ENCODE measurements at places on chromosomes 2 and 18.

GRCh38 chr2:240702640-240703011, 11.0 kb downstream of the AQP12A start:
- DNase-seq, result no peak

- DNase-seq, result peak; percentile 49
Measured at GRCh38 chr2:85889627-85890281, 964 bp upstream of the ST3GAL5 start.

GRCh38 chr2:151851761-151852160, 23.5 kb upstream of the ARL5A start:
- DNase-seq, result no peak

DNA sequence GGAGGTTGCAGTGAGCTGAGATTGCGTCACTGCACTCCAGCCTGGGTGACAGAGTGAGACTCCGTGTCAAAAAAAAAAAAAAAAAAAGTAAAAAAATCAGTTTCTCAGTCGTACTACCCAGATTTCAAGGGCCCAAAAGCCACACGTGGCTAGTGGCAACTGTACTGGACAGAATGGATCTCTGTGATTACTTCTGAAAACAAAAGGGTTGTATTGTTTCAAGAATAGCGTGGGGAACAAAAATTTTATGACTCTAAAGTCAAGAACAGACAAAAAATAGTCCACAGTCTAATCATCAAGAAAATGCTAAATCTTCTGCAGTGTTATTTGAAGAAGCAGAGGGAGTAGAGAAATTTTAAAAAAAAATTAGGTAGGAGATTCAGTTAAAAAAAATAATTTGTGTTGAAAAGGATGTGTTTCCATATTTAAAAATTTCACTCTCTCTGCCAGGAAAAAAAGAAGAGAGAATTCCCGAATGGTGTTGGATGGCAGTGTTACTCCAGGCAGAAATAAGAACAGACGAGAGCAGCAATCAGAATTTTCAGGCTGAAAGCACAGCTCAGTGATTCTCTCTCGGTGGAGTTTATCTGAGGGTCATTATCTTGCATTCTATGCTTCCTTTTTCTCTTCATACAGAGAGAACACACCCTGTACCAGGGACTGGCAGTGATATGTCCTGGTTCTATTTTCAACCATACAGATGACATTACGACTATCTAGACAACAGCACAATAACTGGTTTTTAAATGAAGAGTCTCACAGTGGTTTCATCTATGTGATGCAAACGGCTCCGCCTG, 61.8 kb downstream of the CABYR start:
- DNase-seq, result no peak

DNA sequence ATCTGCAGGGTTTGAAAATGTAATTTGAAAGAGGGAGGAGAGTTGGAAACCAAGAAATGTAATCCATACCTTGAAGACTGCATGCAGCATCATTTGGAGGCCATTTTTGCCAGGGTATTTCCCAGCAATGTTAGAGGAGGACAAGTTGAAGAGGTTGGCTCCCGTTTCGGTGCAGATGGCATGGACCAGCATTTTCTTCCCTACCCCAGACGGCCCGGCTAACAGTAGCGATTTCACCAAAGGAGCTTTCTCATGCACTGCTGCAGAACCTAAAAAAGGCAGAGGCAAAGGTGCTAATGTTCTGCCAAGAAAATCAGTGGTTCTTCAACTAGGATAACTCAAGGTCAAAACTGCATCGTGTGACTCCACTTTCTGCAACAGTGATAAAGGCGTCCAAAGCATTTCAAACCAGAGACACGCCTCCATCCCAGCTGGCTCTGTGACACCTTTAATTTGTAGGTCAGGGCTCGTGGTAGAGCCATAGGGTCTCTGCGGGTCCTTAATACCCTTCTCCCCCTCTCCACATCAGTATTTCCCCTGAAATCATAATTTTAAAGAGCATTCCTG, 99.6 kb upstream of the ASB18 start:
- DNase-seq, result peak; percentile 17

DNA sequence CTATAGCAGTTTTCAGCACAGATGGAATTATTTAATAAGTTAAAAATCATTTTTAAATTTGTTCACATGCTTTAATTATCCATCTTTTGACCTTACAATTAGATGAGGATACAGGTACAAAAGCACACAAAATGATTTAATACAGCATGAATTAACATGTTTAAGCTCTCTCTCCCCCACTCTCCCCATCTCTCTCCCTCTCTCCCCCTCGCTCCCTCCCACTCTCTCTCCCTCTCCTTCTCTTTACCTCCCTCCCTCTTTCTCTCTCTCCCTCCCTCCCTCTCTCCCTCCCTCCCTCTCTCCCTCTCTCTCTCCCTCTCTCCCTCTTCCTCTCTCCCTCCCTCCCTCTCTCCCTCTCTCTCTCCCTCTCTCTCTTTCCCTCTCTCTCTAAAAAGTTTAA, 7.6 kb downstream of the NBAS start:
- DNase-seq, result no peak

DNA sequence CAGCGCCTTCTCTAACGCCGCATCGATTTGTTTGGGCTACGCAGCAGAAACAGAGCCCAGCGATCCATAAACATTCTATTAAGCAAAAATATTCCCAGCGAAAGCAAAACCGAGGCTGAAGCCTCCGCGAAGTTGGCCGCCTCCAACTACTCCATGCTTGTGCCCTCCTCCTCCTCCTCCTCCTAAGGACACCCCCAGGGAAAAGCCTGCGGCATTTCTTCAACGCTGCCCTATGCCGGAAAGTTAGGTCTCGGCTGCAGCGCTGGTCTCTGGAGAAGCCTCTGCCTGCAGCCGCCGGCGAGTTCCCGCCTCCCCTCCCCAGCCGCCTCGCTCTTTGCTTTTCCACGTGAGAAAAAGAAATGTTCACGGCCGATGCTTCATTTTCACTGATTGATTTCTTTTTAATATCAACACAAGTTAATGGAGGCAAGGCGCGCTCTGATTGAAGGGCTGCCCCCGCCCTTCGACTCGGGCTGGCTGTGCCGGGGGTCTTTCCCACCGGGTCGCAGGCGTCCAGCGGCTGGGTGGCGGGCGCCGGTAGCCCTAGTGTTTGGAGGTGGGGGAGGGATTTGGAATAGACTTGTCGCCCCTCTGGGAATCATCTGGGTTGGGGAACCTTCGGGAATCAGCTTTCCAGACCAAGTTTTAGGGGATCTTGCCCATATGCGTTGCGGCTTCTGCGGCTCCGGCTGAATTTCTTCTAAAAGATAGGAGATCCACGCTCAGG, 3.9 kb downstream of the NRP2 start:
- DNase-seq, result peak; percentile 64

DNA sequence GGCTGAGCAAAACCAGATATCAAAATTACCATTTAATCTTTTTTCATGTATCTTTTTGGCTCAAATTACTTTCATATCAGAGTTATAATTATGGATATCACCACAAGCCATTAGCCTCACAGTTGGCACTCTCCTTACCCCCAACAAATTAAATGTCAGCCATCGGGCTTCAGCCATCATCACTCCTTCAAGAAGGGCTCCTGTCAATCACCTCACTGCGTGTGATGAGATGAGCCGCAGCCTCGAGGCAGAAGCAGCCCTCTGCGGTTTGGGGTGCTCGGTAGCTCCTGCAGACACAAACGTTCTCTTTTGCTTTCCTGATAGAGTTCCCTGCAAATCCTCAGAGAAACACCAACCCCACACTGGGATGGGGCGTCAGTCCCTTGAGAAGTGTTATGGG, 94.1 kb downstream of the DNER start:
- DNase-seq, result no peak

DNA sequence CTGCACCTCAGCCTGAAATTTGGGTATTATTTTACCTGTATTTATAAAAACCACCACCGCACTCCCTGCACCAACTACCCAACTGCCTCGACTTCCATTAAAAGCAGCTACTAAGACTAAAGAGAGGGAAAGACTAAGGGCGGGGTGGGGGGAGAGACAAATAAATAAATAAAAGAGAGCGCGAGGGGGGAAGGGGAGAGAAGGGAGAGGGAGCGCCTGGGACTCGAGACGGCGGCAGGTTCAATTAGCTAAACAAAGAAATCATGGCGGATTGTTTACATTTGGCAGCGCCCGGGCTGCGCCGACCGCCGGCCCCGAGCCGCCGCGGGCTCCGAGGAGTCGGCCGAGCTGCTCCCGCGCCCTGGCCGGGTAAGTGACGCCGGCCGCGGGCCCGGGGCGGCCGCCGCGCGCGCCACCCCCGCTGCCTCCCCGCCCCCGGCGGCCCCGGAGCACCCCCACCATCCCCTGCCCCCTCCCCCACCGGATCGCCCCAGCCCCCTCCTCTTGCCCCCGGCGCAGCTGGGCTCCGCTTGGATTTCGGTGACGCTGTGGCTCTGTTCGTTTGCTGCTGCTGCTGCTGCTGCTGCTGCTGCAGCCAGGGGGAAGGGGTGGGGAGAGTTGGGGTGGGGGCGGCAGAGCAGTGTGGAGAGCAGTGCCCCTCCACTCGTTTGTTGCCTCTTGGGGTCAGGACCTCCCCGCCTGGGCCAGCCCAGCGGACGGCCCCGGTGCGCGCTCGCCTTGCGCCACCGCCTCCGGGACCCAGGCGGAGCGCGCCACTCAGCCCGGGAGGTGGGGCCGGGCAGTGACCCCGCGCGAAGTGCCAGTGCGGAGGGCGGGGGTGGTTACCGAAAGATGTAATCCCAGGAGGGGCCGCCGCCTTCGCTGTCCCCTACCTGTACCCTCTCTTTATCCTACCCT, 187.2 kb upstream of the FANCL start:
- DNase-seq, result peak; percentile 88

- DNase-seq, result no peak
Measured at GRCh38 chr2:88377641-88377991, 74.9 kb downstream of the FOXI3 start.

GRCh38 chr18:22348521-22349316, 69.0 kb downstream of the CTAGE1 start:
- DNase-seq, result peak; percentile 62

DNA sequence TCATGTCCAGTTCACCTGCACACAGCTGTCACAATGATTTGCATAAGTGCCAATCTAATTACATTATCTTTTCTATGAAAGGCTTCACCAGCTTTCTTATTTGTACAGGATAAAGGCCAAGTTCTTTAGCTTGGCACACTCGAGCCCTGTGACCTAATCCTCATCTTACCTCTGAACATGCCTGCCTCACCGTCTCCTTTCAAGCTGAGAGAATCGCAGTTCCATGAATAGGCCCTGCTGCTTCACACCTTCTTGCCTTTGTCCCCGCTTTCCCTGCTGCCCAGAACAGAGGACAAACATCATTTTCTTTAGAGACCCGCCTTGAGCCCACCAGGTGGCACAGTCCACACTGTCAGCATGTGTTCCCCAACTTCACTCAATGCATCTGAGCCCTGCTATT, 1094.7 kb downstream of the BCL11A start:
- no peak for DNase-seq

- DNase-seq, result no peak
Measured at GRCh38 chr2:216665242-216665641, 30.1 kb downstream of the IGFBP5 start.

DNA sequence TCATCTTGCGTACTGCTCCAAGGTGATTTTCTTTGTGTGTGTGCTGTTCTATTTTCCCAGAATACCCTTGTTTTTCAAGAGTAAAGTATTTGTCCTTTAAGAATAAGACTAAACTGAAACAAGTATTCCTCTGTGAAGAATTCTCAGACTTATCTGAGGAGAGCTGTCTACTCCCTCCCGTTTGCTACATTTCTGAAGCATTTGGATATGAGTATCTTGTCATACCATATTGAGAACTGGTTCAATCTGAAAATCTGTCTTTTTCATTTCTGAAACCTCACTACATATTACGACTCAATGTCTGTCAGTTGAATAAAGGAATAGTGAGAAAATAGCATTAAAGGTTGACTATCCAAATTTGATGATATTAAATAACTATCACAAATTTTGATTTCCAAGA, 159.4 kb downstream of the PMAIP1 start:
- DNase-seq, result no peak

DNA sequence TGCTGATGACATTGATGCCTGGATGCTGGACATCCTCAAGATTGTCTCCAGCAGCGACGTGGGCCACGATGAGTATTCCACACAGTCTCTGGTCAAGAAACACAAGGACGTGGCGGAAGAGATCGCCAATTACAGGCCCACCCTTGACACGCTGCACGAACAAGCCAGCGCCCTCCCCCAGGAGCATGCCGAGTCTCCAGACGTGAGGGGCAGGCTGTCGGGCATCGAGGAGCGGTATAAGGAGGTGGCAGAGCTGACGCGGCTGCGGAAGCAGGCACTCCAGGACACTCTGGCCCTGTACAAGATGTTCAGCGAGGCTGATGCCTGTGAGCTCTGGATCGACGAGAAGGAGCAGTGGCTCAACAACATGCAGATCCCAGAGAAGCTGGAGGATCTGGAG, 94.1 kb upstream of the EML6 start:
- no peak for DNase-seq

DNA sequence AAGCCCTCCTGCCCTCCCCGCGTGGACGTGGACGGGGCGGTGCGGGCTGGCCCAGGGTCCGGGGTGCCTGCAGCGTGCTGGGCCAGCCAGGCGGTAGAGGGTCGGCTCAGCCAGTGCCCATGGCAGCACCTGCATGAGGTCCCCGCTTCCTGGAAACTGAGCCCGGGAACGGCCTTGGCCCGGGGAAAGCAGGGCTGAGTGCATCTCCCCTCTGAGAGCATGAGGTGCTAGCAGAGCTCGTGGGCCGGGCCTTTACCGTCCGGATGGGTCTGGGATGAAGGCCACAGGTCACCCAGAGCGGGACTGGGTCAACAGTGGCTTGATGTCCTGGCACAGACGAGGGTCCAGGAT, 39.8 kb downstream of the TSHZ1 start:
- no peak for DNase-seq

DNA sequence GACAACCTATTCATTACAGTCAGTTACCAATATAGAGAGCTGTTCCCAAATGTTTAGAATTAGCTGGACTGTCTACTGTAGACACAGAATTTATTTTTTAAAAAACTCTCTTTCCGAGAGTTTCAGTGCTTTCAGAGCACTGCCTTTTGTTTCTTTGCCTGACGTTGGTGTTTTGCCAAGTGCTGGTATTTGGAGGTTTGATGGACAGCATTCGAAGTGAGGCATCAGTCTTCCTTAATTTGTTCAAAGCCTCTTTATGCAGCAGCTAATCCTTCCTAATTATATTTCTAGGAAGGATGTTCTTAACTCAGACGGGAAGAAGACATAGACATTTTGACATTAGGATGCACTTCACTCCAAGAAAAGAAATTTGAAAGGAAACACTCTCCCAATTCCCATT, 83.2 kb downstream of the LTBP1 start:
- no peak for DNase-seq

GRCh38 chr2:174753038-174753633, 11.1 kb downstream of the CHRNA1 start:
- DNase-seq, result no peak

DNA sequence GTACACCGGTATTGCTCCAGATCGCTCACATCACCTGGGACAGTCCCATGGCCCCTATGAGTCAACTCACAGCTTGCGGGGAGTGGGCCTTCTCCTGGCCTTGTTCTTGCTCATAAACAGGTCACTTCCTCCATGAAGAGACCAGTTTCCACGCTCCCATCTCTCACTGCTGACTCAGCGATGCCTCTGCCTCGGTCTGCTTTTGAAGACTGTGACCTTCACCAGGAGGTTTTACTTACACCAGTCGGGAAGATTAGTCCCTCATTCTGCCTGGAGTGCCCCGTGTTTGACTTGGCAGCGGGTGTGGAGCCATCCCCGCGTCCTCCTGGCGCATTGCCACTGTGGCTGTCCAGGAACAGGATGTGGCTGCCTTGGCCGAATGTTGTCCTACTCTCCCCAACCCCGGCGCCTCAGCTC, 159.8 kb downstream of the RHBDD1 start:
- no peak for DNase-seq

All from ecto neural progenitor cell (in vitro differentiated cells).